ENCODE measurements at places on chromosomes 7 and 10. TPM values are rescaled to one million over a fixed set of nuclear protein-coding genes. Genes with fewer than 3 reads are reported as not detected.

DNA sequence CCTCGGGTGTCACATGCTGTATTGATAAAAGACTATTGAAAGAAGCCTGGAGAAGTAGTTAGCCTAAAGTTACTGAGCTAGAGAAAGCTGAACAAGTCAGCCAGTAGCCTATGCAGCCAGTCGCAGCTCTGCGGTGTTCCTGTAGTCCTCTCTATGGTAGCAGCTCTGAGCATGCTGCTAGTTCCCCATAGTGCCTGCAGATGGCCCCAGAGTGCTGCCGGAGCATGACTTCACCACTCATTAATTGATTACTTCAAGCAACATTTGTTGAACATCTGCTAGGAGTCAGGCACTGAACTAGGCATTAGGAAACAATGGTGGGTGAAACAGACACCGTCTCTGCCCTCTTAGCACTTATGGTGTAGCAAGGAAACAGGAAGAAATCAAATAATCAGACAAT is 422.7 kb downstream of the SORCS3 start:
- DNase-seq, result no peak

GRCh38 chr10:127850944-127851343 is 41.8 kb downstream of the CLRN3 start:
- DNase-seq, result no peak

Gene CYP3A4
- total RNA-seq, result 0.59 TPM

Gene HSPA12A
- 23.6 TPM for total RNA-seq

DNA sequence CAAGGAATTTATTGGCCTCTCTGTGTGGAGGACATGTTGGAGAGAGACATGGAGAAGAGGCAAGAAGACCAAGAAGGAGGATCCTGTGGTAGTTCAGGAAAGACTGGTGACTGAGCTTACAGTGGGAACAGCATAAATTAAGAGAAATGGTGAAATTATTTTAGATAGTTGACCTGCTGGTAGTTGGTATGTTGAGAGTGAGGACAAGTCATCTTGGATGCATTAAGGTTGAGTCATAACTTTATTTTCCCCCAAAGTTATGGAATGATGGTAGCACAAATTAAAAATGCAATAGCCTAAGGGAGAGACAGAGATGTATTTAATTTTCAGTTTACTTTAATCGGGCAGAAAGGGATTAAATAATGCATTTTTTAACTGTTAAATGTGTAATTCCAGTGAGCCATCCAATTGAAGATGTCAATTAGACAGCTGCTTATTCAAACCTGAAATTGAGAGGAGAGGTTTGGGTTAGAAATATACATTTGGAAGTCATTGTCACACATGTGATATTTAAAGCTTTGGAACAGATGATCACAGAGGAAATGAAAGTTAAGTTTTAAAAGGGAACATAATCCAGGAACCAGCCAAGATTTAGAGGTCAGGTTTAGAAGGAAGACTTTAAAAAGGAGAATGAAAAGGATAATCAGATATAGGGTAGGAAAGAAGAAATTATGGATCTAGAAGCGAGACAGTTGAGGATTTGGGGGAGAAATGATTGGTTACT is 80.6 kb downstream of the DGKB start:
- no peak for DNase-seq

GRCh38 chr7:147774461-147774860 is 816.1 kb upstream of the C7orf33 start:
- DNase-seq, result no peak

Gene SFRP4
- 27.2 TPM for total RNA-seq

Gene PPP1R3C
- 48.1 TPM for total RNA-seq

DNA sequence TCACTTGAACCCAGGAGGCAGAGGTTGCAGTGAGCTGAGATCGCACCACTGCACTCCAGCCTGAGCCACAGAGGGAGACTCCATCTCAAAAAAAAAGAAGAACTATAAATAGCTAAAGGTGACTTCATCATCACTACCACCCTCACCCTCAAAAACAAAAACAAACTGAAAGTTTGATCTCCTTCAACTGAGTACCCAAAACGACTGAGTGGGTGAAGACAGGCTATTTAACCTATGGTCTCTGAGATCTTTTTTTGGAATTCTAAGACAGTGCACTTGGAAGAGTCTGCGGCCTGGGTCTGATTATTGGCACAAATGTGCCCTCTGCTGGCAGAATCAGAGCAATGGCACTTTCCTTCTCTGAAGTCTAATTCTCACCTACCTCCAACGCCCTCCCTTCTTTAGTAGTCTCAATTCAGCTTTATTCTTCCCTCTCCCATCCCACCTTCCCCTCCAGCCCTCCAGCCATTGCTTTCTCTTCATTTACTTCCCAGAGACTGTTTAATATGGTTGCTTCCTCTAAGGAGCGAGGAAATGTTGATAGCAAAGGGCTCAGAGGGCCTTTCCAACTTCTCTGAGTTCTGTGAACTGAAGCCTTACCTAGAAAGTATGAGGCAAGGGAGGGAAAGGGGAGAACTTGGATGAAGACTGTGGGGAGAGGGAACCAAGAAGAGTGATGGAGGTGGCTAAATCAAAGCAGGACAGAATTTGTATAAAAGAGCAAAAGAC is 2.9 kb upstream of the MYOZ1 start:
- DNase-seq, result peak; percentile 51

DNA sequence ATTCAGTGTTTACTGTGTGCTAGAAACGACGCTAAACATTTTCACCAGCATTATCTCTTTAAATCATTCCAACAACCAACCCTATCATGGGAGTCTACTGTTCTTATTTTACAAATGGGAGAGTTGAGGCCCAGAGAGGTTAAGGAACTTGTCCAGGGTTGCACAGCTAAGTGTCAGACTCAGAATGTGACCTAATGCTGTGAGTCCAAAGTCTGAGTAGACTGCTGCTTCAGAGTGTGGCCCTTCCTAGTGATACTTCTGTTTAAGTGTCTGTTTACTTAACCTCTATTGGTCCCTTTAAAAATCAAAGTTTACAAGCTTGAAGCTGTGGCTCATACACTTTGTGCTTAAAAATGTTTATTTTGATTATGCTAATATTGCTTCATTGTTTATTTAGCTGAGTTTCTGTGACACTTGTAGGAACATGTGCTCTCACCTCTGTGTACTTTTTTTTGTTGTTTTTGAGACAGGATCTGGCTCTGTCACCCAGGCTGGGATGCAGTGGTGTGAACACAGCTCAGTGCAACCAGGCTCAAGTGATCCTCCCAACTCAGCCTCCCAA is 84.4 kb upstream of the SYPL1 start:
- DNase-seq, result no peak

- no peak for DNase-seq
These were observed 9.2 kb downstream of the LGI1 start for GRCh38 chr10:93766918-93767317.

Gene FAM24B
- total RNA-seq, result 6.6 TPM

DNA sequence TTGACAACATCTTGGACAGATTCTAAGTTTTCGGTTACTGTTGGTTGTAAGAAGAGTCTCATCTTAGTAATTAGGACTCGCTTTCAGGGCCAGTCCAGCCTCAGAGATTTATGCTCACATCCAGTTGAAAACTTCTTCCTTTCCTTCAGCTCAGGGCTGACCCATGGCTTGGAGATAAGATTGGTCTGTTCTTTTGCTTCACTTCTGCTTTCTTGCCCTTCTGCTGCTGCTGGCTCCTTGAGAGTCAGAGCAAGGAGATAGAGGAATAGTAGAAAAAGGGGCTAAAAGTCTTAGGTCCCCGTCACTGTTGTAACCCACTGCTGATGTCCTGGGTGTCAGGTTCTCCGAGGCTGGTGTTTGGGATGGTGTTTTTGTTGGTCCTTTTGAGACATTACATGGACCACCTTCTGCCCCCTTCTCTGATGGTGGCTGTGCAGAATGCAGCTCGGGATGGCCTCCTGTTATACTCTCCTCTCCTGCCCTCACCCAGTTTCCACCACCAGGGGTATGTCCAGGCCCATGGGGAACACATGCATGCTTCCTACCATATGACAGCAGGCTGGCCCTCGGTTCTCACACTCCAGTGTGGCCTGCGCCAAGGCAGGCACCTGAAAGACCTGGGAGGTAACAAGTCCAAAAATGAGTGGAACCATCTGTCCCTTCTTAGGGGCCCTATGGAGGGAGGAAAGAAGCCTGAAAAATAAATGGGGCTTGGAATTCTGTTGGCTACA is 67.8 kb upstream of the PCBD1 start:
- no peak for DNase-seq

Gene GATA3
- total RNA-seq, result 36.4 TPM

- no peak for DNase-seq
These were observed 79.5 kb downstream of the SGMS1 start for GRCh38 chr10:50544095-50544856.

Gene GPRIN2
- total RNA-seq, result 5.9 TPM

- DNase-seq, result no peak
These were observed 106.6 kb upstream of the COL1A2 start for GRCh38 chr7:94288096-94288495.

GRCh38 chr10:106997721-106998120 is 166.8 kb downstream of the SORCS1 start:
- no peak for DNase-seq

DNA sequence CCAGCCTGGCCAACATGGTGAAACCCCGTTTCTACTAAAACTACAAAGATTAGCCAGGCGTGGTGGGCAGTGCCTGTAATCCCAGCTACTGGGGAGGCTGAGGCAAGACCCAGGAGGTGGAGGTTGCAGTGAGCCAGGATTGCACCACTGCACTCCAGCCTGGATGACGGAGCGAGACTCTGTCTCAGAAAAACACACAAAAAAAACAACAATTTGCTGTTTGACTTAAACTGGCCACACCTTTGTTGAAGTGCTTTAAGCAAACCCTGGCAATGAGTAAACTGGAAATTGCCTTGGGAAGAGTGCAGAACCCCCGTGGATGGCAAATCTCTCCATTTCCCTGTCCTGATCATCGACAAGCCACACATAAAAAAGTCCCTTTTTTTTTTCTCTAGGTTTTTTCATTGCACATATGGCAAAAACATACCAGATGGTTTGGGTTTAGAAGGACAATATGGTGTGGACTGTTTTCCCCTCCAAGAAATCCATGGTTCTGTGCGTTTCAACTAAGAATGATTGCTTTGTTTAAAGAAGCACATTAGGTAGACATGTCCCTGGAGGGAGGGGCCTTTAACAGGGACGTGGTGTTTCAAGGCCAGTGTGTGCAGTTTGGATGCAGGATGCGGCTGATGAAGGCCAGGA is 76.9 kb downstream of the NRP1 start:
- no peak for DNase-seq

GRCh38 chr7:74401137-74401859 is 52.4 kb upstream of the GTF2IRD1 start:
- peak; percentile 52 for DNase-seq

Gene OR6B1
- total RNA-seq, result not detected

- DNase-seq, result no peak
These were observed 60.0 kb downstream of the RAPGEF5 start for GRCh38 chr7:22296916-22297315.

GRCh38 chr7:112735261-112735660 is 54.9 kb downstream of the TMEM168 start:
- DNase-seq, result no peak

DNA sequence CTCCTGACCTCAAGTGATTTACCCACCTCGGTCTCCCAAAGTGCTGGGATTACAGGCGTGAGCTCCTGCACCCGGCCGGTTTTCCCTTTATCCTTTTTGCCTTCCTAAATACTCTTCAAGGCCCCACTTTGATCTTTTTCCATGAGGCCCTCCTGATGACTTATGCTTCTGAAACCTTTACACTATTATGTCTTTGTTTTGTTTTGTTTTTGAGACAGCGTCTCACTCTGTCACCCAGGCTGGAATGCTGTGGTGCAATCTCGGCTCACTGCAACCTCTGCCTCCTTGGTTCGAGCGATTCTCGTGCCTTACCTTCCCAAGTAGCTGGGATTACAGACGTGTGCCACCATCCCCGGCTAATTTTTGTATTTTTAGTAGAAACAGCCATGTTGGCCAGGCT is 3.8 kb downstream of the STMP1 start:
- DNase-seq, result no peak

Gene SERPINE1
- 7.4 TPM for total RNA-seq

DNA sequence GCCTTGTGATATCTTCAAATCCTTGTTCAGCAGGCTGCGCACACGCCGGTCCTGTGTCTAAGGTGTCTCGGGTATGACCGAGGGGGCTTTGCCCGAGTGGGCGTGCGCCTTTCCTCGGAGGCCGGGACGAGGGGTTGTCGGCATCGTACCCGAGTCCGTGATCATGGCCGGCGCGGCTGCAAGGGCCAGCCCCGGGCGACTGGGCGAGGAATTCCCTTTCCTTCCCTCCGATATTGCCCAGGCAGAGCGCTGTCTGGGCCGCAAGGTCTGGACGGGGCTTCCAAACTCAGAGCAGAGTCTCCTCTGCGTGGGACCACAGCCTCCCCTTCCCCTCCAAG is 59.7 kb downstream of the ZNF467 start:
- no peak for DNase-seq

Gene DLX5
- total RNA-seq, result not detected

All from breast epithelium (tissue), 4 donors.